RKO (cell line): ENCODE measurements at places on chromosomes 1 and 21.

GRCh38 chr1:224589006-224589405 lies 27.1 kb upstream of the CNIH3 start:
- no peak for DNase-seq

DNA sequence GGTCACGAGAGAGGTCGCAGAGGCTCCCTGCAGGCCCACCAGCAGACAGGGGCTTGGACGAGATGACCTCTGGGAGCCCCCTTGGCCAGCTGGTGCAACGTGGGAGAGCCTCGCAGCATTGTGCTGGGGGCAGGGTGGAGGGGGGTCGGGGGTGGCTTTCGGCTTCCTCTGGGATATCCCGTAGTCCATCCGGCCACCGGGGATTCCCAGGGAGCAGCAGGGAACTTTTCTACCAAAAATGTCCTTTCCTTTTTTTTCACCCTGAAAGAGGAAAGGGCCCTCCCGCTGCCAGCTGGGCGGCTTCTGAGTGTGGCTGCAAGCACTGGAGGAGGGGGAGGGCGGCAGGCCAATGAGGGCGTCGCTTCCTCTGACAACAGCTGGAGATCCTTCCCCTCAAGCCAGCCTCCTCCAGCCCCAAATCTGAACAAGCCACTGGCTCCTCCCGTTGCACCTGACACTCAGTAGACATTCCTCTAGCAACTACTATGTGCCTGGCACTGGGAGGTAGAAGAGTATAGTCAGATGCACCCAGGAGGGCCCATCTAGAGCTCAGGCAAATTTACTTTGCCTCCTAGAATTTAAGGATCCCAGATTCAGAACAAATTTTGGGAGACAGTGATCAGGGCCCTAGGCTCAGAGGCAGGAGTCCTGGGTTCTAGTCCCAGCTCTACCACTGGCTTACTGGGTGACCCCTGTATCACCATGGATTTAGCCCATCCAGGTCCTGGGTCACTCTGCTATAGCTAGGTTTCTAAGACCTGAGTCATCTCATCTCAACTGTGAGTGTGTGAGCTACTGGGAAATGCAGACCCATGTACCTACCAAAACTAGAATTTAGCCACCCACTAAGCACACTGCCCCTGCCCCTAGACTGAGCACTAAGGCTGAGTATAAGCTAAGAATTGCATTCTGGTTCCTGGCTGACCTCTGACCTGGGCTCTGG lies 2.7 kb downstream of the MOB3C start:
- DNase-seq = no peak

DNA sequence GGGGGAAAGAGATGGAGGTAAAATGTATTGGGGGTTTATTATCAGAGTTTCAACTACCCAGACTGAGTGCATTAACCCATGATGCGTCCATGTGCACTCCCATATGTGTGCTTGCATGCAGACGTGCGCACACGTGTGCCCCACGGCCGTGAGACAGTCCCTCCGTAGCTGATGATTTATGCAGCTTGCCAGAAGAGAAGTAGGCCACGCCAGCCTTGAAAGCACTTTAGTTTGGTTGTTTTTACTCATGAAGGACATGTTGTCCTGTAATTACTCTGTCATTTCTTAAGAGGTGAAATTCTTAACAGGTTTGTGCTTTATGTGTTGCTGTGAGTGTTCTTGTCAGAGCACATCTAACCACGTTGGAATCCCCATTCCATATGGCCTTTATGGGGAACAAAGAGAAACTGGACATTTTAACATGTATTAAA lies 467.8 kb downstream of the LMO4 start:
- no peak for DNase-seq

DNA sequence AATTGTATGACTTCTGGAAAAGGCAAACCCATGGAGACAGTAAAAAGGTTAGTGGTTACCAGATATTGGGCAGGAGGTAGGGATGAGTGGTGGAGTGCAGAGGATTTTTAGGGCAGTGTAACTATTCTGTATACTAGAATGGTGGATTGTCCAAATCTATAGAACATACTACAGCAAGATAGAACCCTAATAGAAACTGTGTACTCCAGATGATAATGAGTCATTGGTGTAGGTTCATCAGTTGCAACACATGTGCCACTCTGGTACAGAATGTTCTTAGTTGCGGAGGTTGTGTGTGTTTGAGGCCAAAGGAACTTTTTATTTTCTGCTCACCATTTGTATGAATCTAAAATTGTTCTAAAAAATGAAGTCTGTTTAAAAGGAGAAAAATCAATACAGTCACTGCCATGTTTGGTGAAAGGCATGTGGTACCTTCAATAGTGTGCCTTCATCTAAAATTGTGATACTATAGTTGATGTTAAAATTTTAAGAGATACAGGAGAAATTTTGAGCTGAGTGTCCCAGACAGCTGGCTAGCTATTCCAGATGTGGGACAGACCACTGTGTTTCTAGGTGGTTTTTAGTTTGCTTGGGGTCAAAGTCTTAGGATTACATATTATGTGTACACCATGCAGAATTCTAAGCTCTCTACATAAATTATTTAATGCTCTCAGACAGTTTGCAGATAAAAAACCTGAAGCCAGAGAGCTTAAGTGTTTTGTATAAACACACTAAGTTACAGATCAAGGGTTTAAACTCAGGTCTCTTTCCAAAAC lies 150.5 kb downstream of the RPS6KC1 start:
- DNase-seq = no peak

DNA sequence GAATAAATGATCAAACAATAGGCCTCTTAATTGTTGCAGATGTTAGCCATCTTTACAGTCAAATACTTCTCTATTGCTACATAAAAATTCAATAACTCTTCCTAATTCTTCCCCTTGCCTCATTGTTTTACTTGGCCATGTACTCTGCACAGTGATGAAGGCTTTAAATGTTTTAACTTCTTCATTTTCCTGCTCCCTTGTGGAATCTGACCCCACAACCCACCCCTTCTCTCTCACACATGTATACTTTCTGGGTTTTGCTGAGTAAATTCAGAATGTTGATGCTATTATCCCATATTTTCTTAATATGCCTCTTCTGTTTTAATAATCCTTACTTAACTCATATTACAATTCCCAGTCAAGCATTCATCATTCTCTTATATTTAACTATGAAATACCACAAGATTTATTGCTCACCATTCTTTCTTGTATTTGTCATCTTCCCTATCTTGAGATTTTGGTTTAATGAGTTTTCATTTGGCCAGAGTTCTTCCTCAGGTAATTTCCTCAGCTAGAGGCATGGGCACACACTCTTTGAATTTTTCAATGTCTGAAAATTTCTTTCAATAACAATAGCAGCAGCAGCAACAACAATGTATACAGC lies 327.8 kb upstream of the USP24 start:
- DNase-seq = no peak

DNA sequence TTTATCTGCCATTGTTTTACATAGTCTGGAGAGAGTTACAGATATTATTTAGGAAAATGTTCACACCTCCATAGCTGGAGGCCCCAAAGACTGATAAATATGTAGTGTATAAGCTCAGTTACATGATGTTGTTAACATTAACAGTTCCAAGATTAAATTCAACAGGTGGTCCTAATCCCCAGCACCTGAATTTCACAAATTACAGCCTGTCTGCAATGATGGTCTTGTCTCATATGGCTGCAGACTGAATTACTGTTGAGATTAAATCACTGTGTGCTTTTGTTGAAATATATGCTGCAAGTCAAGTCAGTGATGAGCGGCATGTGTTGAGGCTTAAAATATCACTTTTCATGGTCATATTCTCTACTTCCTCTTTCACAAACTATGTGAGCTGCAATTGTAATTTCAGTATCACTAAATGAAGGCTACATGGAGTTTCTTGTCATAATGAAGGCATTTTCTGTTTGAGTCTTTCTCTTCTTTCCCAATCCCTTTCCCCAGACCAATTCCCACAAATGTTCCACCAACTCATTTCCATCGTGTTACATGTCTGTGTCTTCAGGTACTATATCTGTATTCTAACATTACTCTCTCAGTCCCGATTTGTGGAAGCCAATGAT lies 4.2 kb downstream of the ST6GALNAC5 start:
- DNase-seq = no peak

DNA sequence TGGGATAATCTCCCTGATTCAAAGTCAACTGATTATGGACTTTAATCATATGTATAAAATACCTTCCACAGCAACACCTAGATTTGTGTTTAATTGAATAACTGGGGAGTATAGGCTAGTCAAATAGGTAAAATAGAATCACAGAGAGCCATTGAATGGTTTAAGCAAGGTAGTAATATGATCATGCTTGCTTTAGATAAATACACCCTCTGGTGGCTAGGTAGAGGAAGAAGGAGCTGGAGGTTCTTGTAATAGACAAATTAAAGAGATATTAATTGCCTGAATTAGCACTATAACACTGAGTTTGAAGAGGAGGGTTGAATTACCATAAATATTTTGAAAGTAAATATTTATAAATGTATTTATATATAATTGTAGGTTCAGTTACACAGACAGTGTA lies 40.3 kb downstream of the DIRAS3 start:
- DNase-seq = peak; percentile 53

- no peak for DNase-seq
Observed at GRCh38 chr1:33820804-33821203, 43.1 kb upstream of the HMGB4 start.
